ENCODE measurements at places on chromosomes 4 and X.

- no peak for DNase-seq
Measured at GRCh38 chrX:17616936-17617335, 120.4 kb upstream of the SCML1 start.

GRCh38 chr4:4415107-4415805, 28.4 kb downstream of the NSG1 start:
- DNase-seq = no peak

GRCh38 chr4:169399976-169400767, 129.4 kb upstream of the SH3RF1 start:
- no peak for DNase-seq

DNA sequence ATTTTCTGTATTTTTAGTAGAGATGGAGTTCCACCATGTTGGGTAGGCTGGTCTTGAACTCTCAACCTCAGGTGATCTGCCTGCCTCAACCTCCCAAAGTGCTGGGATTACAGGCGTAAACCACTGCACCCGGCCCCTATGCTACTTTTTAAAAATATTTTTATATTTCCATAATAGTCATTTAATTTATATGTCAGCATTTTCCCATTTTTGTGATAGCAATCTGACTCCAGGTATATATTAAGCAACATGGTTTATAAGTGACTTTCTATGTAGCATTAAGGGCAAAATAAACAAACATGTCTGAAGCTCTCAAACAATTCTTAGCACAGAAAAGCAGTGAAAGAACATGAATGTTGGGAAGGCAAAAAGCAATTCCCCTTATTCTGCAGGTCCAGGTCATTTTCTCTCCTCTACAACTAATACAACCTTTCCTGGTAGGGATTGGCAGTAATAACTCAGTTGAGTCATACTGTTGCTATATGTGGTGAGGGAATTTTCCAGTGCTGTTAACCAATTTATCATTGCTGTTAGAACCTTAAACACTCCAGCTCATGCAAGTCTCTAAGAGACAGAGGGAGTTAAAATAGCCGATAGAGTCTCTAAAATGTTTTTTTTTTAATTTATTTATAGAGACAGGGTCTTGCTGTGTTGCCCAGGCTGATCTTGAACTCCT, 24.0 kb downstream of the SMIM14 start:
- no peak for DNase-seq

GRCh38 chr4:104722467-104722866, 227.8 kb upstream of the CXXC4 start:
- no peak for DNase-seq

GRCh38 chr4:8274765-8275547, 5.4 kb downstream of the HTRA3 start:
- no peak for DNase-seq

DNA sequence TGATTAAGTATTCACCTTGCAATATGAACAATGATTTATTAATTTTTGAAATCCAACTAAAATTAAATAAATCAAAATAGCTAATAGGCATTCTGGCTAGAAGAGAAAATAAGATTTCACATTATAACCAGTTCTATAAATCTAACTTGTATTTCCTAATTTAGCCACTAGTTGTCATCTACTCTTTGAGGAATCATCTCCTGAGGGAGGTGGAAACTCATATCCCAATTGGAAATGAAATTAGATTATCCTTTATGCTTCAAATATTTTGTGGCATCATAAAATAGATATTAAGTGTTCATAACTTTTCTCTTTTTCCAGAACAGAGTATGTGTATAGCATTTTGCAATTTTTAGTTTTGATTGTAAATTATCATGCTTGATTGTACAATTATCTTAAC, 558.5 kb upstream of the DIAPH2 start:
- DNase-seq = no peak

All from stimulated activated CD8-positive, alpha-beta memory T cell treated with anti-CD3 and anti-CD28 coated beads, Interleukin-15, amount 100 ng/mL, for 4 hours (primary cell).